ENCODE measurements at places on chromosomes 11 and 22.

DNA sequence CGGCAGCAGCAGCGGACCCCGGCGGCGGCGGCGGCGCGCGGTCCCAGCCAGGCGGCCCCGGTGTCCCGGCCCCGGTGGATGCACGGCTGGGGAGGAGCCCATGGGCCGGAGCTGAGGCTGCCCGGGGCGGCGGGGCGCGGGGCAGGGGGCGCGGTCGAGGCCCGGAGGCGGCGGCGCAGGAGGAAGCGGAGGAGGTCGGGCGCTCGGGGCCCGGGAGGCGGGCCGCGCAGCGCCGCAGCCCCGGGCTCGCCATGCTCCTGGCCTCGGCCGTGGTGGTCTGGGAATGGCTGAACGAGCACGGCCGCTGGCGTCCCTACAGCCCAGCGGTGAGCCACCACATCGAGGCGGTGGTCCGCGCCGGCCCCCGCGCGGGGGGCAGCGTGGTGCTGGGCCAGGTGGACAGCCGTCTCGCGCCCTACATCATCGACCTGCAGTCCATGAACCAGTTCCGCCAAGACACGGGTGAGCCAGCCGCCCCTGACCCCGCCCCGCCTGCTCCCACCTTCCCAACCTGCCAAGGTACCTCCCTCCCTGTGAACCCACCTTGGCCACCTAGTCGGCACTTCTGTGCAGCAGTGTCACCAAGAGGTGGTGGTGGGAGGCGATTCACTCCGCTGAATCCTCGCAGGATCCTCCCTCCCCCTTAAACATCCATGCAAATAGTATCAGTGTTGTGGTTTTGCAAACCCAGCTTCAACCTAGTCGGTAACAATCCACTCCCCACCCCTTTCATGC lies 580 bp downstream of the DTX4 start:
- no peak for DNase-seq

GRCh38 chr11:27553186-27553585 lies 46.6 kb upstream of the LIN7C start:
- no peak for DNase-seq

GRCh38 chr11:95534809-95535208 lies 254.8 kb downstream of the FAM76B start:
- DNase-seq: no peak

- no peak for DNase-seq
Observed at GRCh38 chr11:74942073-74942759, 6.7 kb downstream of the XRRA1 start.

- DNase-seq: no peak
Observed at GRCh38 chr22:30348404-30348803, 8.3 kb downstream of the SF3A1 start.

DNA sequence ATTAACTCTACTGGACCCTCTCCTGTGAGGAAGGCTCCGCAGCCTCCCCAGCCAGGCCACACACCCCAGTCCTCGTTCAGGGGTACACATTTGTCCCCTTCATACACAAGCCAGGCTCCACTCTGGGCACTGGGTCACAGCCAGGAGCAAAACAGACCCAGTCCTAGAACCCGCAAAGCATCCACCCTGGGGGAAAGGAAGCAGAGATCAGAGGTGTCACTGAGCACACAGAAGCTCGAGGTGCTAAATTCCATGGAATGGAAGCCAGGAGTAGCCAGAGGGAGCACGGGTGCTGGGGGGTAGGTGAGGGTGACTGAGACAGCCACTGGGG lies 43.6 kb upstream of the TH start:
- DNase-seq: no peak

- no peak for DNase-seq
Observed at GRCh38 chr11:106178361-106178760, 100.9 kb downstream of the AASDHPPT start.

- no peak for DNase-seq
Observed at GRCh38 chr11:98944461-98944860, 76.3 kb upstream of the CNTN5 start.

DNA sequence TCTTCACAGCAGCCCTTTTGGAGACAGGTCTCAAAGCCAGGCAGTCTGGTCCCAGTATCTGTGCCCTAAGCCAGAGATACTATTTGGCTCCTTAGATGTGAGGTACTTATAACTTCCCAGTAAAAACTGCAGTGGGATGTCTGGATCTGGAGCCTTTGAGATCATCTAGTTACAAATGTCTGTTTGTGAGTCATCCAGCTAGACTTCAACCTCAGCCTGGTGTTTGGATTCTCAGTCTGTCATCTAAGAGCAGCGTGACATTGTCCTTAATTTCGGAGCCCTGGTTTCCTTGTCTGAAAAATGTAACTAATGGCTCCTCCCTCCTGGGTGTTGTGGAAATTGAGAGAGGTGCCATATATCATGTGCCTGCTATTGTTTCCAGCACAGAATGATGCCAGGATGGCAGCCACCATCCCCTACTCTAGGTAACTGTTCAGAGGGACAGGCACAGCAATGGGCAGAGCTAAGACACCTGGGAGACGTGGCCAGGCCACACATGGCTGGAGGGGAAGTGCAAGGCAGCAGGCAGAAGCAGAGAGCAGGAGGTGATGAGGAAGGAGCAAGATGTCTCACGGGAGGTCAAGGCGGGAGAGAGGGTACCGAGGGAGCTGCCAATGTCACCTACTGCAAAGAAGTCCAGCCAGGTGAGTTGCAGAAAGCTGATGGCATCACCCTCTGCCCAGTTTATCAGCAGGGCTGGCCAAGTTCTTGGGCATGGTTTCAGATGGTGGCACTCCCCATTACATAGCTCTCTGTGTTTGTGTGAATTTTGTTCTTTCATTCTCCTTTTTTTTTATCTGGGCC lies 20.6 kb upstream of the ST3GAL4 start:
- DNase-seq: no peak

DNA sequence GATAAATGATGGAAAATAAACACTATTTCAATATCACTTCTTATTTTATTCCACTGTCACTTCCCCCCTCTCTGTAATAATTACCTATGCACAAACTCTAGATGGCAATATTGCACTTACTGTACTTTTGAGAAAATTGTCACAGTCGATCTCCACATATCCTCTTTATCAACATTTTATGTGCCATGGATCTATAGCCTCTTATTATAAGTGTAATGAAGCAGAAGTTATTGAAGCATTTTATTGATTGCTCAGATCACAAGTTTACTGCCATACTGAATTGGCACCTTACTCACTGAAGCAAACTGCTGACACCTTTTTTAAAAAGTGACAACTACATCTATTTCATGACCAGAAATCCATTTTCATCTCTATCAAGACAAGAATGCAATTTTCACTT lies 133.4 kb downstream of the DCDC1 start:
- DNase-seq: no peak

GRCh38 chr11:69512136-69512535 lies 30.7 kb downstream of the LINC01488 start:
- DNase-seq: no peak

GRCh38 chr11:63165706-63166310 lies 21.8 kb upstream of the SLC22A24 start:
- no peak for DNase-seq

- no peak for DNase-seq
Observed at GRCh38 chr22:37310075-37310606, 27.8 kb downstream of the CYTH4 start.

DNA sequence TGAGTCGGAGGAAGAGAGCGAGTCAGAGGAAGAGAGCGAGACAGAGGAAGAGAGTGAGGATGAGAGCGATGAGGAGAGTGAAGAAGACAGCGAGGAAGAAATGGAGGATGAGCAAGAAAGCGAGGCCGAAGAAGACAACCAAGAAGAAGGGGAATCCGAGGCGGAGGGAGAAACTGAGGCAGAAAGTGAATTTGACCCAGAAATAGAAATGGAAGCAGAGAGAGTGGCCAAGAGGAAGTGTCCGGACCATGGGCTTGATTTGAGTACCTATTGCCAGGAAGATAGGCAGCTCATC lies 780 bp downstream of the TRIM44 start:
- no peak for DNase-seq

DNA sequence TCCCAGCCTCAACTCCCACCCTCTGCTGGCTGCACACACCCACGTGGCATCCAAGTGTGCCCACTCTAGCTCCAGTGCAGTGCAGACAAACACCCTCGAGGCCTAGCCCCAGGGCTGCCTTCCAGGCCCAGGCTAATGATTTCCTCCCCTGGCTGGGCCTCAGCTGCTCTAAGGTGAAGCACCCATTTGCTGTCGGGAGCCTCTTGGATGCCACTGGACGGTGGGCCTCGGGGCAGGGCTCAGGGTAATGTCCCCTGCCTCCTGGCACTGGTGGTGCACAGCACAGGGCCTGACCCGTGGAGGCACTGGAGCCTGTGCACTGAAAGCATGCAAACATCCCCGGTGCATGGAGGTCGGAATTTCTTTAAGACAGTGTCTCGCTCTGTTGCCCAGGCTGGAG lies 635.2 kb downstream of the TBC1D22A start:
- DNase-seq: no peak

DNA sequence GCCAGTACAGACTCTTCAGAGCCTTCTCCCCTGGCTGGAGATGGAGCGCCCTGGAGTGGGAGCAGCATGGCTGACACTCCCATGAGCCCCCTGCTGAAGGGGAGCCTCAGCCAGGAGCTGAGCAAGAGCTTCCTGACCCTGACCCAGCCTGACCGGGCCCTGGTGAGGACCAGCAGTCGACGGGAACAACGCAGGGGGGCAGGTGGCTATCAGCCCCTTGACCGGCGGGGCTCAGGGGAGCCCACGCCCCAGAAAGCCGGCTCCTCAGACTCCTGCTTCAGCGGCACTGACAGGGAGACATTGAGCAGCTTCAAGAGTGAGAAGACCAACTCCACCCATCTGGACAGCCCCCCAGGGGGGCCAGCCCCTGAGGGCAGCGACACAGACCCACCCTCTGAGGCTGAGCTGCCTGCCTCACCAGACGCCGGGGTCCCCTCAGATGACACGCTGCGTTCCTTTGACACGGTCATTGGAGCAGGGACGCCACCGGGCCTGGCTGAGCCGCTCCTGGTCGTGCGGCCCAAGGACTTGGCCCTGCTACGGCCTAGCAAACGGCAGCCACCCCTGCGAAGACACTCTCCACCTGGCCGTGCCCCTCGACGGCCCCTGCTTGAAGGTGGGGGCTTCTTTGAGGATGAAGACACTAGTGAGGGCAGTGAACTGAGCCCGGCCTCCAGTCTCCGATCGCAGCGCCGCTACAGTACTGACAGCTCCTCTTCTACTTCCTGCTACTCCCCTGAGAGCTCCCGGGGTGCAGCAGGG lies 2.6 kb downstream of the PCNX3 start:
- no peak for DNase-seq

DNA sequence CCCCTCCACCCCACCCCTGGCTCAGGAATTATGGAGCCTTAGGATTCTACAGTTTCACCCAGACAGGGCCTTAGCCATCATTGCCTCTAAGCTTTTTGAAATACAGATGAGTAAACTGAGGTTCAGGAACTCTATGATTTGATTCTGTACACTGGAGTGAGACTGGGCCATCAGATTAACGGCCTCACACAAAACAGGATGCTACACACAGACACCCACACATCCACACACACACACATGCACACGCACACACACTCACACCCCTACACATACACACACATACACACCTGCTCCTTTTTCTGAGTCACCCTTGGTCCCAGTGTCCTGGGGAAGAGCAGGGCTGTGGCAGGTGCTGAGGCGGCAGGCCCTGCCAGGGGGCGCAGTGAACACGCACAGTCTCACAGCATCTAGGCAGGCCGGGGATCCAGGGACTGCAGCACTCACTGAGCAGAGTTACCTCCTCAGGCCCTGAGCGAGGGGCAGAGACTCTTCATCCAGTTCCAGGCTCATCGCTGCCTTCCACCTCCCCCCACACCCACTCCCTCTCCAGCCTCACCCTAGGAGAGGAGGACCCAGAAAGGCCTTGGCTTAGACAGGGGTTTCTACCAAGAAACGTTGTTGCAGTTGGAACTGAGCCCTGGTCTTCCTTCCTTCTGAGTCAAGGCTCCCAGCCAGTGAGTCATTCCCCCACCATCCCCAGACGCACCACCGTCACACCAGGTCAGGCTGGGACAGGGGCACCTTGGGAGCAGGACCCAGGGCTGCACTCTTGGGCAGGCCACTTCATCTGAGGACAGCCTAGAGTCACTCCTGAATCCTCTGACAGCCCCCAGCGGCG lies 89.8 kb upstream of the PARVA start:
- DNase-seq: peak; percentile 25

- no peak for DNase-seq
Observed at GRCh38 chr11:126169291-126169690, 42.2 kb downstream of the RPUSD4 start.

DNA sequence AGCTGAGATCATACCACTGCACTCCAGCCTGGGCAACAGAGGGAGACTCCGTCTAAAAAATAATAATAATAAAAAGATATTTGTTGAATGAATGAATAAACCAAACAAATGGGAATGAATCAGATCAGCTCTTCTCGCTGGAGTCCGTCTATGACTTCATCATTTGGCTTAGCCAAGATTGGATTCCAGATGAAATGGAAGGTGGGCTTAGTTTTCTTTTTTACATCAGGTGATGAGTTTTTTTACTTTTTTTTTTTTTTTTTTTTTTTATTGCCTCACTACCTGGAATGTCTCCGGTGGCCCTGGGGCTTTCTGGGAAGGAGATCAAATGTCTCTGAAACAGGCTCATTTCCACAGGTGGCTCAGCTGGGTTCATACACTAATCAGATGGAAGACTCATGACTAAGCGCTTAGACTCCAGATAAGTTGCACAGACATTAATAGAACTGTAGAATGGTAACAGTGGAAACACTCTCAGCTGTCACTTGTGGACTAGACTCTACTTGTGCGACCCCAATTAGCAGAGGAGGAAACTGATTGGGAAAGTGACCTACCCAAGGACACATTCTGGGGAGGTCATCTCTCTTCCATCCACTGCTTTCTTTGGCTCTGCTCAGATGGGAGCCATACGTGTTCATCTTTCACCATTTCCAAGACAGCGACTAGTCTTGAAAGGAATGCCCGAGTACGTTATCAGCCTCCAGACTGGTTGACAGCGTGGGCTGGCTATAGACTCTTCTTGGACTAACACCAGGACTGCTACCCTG lies 20.5 kb upstream of the RBFOX2 start:
- no peak for DNase-seq

DNA sequence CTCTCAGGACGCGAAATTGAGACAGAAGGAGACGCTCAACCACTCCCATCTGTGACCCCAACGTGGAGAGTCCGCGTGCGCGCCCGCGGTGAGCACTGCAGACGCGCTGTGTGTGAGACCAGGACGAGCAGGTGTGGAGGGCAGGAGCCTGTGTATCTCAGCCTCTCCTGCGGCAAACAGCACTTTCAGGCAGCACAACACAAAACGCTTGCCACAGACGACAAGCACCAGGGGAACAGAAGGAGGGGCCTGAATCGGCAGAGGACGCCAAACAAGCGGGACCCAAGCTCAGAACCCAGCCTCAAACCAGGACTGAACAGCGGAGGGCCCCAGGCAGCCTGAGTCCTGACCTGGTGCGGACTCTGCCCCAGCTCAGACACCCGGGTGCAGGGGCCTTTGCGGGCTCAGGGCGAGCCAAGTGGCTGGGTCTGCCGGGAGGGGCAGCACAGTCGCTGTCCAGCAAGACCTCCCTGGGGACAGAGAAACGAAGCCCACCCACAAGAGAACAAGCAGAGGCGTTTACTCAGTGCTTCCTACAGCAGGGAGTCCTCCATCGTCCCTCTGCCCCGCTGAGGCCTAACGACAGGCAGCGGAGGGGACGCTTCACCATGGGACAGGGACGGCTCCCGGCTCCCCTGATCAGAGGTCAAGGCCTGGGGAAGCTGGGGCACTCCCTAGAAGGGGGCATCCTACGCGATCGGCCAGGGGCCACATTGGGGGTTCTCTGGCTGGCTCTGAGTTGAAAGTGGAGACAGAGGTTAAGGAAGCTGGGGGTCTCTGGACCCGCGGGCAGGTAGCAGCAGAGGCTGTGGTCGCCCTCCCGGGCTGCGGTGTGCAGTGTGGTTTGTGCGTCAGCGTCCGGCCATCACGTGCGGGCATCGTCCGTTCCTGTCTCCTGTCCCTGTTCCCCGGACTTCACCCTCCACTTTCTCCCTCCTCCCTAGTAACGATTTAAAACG lies 560.8 kb downstream of the BRD1 start:
- DNase-seq: no peak

Measured in activated T-cell treated with anti-CD3 and anti-CD28 coated beads, Interleukin-2, amount 50 U/mL, for 48 hours (primary cell).